Stimulated activated CD4-positive, alpha-beta T cell treated with anti-CD3 and anti-CD28 coated beads, Interleukin-15, amount 100 ng/mL, for 24 hours (primary cell): ENCODE measurements at places on chromosomes 16 and 17.

DNA sequence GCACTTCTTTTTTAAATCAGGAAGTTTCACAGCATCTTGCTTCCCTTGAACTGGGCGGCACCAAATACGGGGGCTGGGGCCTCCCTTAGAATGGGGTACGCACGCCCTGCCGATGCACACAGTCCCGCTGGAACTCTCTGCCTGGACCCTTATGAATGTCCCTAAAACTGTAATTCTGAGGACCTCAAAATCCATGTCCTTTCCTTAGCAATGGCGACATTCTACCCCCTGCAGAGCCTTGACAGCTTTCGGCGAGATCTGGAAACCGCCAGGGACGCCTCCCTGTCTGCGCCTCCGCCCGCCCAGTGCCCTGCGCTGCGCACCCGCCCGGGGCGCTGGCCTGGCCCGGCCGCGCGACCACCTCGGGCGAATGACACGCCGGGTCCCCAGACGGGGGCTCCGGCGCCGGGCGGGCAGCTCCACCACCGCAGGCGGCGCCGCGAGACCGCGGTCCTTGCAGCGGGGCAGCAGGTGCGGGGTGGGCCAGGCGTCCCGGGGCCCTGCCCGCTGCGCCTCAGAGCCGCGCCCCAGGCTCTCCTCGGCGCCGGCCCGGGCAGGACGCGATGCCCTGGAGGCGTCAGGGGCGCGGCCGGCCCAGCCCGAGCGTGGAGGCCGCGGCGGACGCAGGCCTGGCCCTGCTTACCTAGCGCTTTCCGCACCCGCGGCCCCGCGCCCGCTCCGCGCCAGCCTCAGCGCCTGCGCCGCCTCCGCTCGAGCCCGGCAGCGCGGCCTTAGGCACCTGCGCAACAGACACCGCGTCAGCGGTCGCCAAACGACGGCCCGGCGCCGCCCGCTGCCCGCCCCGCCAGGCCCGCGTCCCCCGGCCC is 548 bp downstream of the HAGH start:
- DNase-seq = peak; percentile 81

DNA sequence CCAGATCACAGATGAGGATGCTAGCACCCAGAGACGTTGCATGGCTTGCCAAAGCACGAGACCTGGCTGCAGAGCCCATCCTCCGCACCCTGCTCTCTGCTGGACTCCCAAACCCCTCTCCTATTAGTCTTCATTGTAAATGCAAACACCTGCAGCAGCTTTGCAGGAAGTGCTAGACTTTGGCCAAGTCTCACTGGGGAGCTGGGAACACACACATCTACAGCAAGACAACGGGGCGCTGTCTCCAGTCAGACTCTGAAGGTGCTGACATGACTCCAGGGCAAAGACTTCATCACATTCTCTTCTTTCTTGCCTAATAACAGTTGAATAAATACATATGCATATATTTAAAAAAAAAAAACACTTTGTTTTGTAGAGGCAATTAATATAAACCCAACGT is 43.8 kb downstream of the CYTH1 start:
- DNase-seq = no peak

DNA sequence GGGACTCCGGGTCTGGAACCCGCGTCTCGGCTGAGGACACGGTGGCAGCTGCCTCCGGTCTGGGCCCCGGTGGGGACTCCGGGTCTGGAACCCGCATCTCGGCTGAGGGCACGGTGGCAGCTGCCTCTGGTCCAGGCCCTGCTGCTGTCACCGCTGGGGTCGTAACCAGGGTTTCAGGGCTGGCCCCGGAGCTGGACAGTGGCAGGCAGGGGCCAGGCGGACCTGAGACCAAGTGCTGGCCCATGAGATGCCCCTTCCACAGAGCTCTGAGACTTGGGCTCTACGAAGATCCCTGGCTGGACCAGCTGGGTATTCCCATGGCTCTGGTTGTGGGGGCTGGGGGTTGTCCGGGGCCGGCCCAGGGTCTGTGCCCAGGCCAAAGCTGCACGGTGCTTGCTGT is 3.8 kb downstream of the RPUSD1 start:
- DNase-seq = no peak

DNA sequence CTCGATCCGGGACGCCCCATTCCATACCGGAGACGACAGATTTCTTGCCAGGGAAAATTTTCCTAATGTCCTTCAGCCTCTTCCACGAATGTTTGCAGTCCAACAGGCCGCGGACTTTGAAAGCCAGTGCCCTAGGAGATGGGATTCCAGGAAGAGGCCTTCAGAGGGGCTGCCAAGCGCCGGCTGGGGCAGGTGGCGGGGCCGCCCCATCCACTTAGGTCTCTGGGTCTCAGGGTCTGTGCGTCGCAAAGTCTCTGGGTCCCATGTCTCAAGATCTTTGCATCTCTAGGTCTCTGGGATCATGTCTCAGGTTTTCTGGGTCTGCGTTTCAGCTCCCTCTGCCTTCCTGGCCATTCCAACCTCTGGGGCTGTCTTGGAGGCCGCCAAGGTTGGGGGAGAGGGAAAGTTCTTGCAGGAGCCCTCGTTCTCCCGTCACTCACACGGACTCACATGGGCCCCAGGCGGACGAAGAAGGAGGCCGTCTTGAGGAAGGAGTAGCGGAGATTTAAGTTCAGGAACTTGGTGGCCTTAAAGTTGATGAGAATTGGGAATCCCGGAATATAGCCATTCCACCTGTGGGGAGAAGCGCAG is 7.2 kb downstream of the ALOX12B start:
- DNase-seq = no peak

- DNase-seq = no peak
Observed at GRCh38 chr16:4623593-4623992, 1.0 kb upstream of the MGRN1 start.

GRCh38 chr17:27354491-27355081 is 60.7 kb downstream of the WSB1 start:
- no peak for DNase-seq

GRCh38 chr16:77850636-77851333 is 62.4 kb downstream of the VAT1L start:
- no peak for DNase-seq

- DNase-seq = no peak
Observed at GRCh38 chr17:69232650-69233049, 4.0 kb upstream of the ABCA10 start.

DNA sequence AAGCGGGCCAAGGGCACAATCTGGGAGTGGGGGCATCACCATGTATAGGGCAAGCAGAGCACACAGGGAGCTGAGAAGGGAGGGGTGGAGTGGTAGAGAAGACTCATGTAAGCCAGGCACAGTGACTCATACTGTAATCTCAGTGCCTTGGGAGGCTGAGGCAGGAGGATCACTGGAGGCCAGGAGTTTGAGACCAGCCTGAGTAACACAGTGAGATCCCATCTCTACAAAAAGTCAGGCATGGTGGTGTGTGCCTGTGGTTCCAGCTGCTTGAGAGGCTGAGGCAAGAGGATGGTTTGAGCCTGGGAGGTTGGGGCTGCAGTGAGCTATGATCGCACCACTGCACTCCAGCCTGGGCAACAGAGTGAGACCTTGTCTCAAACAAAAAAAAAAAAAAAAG is 40.8 kb downstream of the ARHGAP27 start:
- DNase-seq = no peak

- no peak for DNase-seq
Observed at GRCh38 chr16:55349867-55350266, 25.9 kb downstream of the IRX6 start.

DNA sequence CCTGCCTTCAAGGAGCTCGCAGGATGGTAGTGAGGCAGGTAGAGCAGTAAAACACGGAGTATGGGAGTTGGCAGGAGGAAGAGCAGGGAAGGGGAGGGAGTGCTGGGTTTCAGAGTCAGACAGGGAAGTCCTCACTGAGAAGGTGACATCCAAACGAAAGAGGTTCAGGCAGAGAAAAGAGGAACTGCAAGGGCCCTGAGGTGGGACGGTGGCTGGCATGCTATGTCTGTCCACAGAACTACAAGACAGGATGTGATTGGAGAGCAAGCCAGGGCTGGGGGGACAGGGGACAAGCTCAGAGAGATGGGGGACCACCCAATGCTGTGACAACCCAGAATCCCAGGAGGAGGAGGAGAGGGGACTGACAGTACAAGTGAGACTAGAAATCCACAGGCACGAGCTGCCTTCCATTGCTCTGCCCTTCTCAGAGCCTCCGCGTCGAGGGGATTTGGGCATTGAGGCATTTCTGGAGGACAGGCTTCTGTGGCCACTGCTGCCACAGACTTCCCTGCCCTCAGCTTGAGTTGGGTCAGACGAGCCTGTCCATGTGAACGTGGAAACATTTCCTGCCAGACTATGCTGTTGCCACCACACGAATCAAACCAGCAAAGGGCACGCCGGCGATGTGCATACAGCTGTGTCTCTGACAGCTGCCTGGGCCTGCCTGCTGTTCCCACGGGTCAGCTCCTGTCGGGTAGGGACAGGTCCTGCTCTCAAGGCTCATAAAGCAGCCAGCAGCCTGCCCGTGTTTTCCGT is 100.1 kb downstream of the RAB11FIP4 start:
- no peak for DNase-seq

DNA sequence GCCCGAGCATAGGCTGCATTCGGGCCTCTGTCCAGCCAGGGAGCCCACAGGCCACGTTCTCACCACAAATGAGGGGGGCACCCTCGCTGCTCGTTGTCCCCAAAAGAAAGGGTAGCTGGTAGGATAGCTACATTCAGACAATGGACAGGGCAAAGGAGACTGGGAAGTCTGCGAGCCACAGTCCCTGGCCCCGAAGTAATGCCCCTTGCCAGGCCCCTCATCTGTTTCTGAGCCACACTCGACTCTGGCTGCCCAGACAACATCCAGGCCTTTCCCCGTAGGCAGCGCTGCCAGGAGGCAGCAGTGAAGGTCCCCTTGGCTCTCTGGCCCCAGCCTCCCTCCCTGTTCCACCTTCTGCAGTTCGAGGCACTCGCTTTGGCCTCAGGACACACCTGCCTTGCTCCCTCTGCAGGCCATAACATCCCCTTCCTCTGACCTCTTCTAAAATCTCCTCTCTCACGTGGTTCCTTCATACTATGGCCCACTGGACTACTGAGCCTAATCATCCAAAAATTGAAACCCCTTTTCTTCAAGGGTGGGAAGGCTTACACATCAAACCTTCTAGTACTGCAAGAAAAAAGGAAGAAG is 12.2 kb downstream of the AIPL1 start:
- no peak for DNase-seq

- DNase-seq = no peak
Observed at GRCh38 chr17:75647061-75647460, 13.8 kb downstream of the SMIM5 start.

- no peak for DNase-seq
Observed at GRCh38 chr17:62819511-62820221, 11.6 kb upstream of the MARCHF10 start.

DNA sequence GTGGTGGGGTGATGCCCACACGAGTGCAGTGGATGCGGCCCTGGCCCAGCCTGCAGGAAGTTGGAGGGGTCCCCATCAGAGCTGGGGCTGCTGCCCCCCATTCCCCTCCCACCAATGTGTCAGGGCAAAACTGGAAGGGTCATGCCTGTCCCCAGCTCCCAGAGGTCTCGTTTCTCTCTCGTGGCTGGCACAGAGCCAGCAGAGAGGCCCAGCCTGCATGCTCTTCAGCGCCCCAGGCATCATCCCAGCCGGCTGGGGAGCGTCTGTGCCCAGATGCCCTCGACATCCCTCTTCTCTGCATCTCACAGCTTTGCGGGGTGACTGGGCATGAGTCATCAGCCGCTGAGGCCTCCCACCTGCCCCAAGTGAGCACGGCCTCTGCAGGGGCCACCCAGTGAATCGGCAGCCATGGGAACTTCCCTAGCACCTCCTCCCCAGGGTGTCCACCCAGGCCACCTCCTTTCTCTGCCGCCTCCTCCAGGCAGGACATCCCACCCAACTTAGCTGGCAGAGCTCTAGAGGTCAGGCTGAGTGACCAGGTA is 9.8 kb upstream of the CSNK1D start:
- DNase-seq = peak; percentile 77

GRCh38 chr16:56753410-56753809 is 23.5 kb downstream of the NUP93 start:
- DNase-seq = no peak

DNA sequence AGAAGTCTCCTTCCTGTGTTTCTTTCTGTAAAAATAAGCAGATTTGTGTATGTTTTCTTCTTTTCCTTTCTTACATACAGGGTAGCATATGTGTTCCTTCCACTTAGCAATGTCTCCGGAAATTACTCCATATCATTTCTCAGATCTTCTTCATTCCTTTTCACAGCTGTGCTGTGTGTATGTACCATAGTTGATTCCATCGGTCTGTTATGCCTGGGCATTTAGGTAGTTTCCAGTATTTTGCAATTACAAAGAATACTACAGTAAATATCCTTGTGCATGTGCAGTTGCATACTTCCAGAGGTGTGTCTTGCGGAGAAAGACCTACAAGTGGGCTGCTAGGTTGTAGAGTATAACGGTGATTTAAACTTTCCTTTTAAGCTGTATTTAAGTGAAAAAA is 69.8 kb downstream of the CLEC16A start:
- no peak for DNase-seq

GRCh38 chr17:12814718-12815117 is 25.4 kb downstream of the ARHGAP44 start:
- DNase-seq = no peak

DNA sequence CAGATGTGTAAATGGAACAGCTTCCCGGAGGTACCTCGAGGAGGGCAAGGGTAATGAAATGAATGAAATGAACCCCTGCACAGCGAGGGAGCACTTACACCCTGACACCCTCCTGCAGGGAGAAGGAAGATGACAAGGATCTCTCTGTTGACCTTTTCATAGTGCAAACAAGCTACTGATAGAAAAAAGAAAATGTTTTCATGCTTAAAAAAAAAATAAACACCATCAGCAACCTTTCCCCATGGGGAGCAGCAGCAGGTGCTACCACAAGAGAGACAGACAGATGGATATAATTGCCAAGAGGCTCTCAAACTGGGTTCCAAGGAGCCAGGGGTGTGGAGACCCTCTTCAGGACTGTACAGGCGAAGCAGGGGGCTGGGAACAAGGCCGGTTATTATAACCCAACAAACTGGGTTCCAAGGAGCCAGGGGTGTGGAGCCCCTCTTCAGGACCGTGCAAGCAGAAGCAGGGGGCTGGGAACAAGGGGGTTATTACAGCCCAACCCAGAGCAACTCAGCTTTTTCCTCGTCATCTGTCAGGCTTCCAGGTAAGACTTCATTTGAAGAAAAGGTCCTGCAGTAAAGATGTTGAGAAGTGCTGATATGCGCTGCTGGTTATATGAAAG is 718 bp upstream of the RPH3AL start:
- no peak for DNase-seq

GRCh38 chr17:57110579-57111325 is 25.7 kb downstream of the AKAP1 start:
- DNase-seq = no peak

- no peak for DNase-seq
Observed at GRCh38 chr16:80887062-80887461, 82.7 kb upstream of the CDYL2 start.

- no peak for DNase-seq
Observed at GRCh38 chr16:86679490-86679889, 101.1 kb downstream of the FOXL1 start.

- DNase-seq = no peak
Observed at GRCh38 chr17:70888324-70888723, 719.0 kb downstream of the KCNJ2 start.
